ENCODE measurements at places on chromosomes 6 and 20.

DNA sequence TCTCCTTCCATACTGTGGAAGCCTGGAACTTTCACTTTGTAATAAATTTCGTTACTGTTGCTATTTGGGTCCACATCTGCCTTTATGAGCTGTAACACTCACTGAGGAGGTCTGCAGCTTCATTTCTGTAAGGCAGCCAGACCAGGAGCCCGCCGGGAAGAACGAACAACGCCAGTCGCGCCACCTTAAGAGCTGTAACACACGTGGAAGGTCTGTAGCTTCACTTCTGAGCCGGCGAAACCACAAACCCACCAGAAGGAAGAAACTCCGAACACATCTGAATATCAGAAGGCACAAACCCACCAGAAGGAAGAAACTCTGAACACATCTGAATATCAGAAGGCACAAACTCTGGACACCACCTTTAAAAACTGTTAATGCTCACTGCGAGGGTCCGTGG, 589.9 kb upstream of the SLC35B3 start:
- DNase-seq, result no peak

DNA sequence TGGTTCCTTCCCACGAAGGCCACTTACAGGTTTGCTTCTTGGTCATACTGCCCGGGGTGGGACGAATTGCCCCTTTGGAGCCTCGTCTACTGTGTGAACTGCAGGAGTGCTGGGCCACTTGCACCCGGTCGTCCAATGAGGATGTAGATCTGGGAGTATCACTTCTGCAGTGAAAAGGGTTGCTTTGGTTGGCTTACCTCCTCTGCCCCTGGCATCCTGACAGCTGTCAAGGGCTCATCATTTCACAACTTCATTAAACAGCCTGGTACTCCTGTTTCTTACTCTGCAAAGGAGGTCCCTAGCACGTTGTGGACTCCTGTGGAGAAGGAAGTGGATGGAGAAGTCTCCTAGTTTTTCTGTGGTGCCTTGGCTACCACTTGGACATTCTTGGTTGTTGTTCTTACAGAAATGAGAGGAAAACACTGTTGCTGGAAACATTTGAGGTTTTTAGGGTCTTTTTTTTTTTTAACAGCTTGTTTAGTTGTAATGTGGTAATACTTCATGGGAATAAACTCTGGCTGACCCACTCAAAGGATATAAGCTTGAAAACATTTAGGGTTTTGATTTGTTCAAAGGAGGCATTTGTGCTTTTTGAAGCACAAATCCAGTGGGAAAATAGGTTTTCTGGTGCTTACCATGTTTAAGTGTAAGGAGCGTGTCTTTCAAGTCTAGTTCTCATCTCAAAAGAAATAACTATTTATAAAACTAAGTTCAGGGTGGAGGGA, 60.7 kb downstream of the AKAP12 start:
- DNase-seq, result no peak

DNA sequence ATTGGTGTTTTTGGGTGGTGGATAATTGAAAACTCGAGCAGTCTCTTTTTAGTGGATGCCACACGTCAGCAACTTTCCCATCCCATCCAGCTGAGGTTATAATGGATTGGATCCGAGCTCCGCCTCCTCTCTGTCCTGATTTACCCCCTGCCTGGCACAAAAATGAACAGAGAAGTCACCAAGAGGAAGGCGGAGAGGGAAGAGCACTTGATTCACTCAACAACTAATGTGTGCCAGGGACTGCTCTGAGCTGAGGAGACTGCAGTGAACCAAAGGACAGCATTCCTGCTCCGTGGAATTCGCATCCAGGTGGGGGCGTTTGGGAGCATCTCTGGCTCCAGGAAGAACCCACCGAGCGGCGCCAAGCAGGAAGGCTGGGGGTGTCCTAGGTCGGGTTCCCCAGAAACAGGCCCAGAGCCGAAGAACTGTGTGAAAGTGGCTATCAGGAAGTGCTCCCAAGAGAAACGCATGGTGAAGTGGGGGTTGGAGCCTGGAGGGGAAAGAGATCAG, 95.8 kb upstream of the NAA20 start:
- no peak for DNase-seq

DNA sequence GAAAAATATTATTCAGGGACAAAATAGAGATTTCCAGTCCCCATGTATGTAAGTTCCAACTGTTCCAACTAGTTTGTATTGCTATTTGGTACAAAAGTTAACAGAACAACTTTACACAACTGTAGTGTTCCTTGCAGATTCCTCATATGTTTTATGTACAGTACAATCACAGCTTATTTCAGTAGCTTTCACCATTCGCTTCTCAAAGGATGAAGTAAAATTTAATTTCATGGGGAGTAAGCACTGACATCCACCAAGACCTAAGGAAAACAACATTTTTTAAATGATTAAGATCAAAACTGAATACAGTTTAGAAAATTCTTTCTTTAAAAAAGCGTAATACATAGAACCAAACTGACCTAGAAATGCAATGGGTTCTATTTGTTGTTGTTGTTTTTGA, 24.6 kb downstream of the ZNF217 start:
- DNase-seq, result no peak

GRCh38 chr6:149440735-149441671, 40.9 kb downstream of the SUMO4 start:
- DNase-seq, result no peak
